Sigmoid colon (tissue), 7 donors: ENCODE measurements at places on chromosomes 4 and X. TPM values are rescaled to one million over a fixed set of nuclear protein-coding genes. Genes with fewer than 3 reads are reported as not detected.

DNA sequence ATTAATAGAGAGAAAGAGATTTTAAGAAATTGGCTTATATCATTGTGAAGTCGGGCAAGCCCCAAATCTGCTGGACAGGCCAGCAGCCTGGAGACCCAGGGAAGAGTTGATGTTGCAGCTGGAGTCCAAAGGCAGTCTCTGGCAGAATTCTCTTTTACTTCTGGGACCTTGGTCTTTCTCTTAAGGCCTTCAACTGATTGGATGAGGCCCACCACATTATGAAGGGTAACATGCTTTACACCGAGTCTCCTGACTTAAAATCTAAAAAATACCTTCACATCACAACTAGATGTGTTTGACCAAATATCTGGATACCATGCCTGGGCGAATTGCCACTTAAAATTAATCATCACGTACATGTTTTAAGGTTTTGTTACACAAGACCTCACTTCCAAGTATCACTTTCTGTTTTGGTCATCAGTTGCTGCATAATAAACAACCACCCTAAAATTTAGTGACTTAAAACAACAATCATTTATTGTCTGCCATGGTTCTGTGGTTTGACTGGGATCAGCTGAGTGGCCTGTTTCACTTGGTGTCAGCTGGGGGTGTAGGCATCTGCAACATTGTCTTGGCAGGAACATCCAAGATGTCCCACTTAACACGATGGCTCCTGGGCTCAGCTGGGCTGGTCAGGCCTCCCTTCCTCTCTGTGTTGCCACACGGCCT, 3.4 kb downstream of the CD38 start:
- DNase-seq, result no peak

DNA sequence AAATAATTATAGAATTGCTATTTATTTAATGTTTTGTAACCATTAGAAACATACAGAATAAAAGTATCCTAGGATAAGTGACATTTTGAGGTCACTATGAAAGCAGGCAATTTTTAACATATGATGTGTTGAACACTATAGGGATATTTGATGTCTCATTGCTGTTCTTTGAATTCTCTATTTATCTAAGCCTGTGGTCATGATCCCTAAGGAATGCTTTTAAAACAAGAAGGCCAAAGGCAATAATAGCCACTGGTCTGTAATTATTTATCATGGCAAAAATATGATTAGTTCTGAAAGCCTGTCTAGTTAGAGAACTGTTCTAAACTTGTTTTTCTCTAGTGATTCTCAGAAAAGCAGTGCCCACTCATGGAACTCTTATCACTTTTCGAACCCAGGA, 186.6 kb downstream of the RPA4 start:
- no peak for DNase-seq

DNA sequence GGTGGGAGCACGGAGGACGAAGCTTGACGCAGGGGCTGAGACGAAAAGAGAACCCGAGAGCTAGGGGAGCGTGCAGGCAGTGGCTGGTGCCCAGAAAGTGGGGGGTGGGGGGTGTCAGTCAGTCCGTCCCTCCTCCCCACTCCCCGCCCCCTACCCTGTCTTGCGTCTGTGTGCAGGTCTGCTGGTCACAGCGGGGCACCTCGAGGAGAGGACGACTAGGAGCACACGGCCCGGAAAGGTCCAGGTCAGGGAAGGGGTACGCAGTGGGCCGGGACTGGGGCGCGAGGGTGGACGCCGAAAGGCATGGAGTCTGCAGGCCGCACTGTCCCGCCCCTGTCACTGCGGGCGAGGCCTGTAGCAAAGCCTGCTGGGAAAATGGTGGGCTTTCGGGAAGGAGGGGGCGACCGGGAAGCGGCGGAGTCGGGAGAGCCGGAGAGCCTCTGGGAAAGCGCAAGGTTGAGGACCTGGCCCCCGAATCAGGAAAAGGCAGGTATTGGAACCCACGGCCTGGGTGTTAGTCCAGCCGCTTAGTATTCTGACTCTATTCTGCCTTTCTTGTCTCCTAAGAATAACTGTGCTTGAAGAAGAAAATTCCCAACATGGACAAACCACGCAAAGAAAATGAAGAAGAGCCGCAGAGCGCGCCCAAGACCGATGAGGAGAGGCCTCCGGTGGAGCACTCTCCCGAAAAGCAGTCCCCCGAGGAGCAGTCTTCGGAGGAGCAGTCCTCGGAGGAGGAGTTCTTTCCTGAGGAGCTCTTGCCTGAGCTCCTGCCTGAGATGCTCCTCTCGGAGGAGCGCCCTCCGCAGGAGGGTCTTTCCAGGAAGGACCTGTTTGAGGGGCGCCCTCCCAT, 769 bp downstream of the TCEAL1 start:
- peak; percentile 83 for DNase-seq

The CAPN6 gene
- 0.99 TPM for total RNA-seq

The MND1 gene
- total RNA-seq, result not detected
